ENCODE measurements at places on chromosomes 16 and 17. TPM values are rescaled to one million over a fixed set of nuclear protein-coding genes. Genes with fewer than 3 reads are reported as not detected.
A peak's percentile ranks its signal among the peaks of the same experiment; 100 is the strongest.

GRCh38 chr17:8463099-8463498 is 27.4 kb downstream of the NDEL1 start:
- no peak for DNase-seq

GRCh38 chr16:72241930-72242329 is 70.0 kb upstream of the PMFBP1 start:
- peak; percentile 37 for DNase-seq

- DNase-seq, result peak; percentile 73
Measured at GRCh38 chr17:28949185-28950016, 1.9 kb downstream of the PHF12 start.

ATXN2L gene
- polyA plus RNA-seq, result 132 TPM

DNA sequence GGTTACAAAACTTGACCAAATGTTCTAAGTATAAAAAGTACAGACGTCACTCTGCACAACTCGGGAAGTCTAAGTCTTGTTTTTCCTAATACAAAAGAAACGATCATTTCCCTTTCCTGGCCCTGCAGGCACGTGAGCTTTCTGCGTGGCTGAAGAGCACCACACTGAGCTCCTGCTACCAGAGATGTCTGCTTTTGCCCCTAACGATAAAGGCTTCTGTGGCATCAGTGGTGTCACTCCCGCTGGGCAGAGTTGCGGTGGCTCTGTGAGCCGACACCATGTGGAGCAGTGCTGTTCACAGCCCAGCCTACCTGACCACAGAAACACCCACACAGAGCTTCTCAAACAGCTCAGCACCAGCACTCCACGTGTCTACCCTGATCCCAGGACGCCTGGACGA is 20.5 kb downstream of the EMC8 start:
- no peak for DNase-seq

DNA sequence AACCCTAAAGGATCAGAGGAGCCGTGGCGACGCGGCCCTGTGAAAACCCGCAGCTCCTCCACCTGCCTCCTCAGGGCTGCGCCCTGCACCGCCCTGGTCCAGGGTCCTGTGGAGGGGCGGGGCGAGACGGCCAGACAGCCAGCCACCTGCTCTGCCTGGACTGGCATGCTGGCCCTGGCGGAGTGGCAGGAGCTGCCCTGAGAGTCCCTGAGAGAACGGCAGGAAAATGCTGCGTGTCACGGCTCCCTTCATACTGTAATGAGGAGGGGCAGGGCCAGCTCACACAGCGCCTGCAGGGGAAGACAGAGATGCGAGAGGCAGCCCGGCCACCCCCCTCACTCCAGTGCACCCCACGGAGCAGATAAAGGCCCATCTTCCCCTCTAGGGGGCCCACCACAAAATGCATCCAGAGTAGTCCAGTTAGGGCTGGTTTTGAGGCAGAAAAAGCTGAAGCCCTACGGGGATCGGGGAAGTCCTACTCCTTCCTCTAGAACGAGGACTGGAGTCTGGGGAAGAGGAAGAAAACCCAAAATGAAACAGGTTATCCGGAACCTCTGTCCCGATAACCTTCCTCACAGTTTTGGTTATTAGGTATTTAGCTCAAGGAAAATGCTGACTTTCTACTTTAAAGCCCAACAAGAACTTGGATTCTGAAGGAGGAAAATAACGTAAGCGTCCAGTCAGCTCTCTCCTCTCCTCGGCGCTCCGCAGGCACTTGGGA is 97.6 kb upstream of the DNAH17 start:
- DNase-seq, result no peak

ARL5C gene
- 0.34 TPM for polyA plus RNA-seq

DNA sequence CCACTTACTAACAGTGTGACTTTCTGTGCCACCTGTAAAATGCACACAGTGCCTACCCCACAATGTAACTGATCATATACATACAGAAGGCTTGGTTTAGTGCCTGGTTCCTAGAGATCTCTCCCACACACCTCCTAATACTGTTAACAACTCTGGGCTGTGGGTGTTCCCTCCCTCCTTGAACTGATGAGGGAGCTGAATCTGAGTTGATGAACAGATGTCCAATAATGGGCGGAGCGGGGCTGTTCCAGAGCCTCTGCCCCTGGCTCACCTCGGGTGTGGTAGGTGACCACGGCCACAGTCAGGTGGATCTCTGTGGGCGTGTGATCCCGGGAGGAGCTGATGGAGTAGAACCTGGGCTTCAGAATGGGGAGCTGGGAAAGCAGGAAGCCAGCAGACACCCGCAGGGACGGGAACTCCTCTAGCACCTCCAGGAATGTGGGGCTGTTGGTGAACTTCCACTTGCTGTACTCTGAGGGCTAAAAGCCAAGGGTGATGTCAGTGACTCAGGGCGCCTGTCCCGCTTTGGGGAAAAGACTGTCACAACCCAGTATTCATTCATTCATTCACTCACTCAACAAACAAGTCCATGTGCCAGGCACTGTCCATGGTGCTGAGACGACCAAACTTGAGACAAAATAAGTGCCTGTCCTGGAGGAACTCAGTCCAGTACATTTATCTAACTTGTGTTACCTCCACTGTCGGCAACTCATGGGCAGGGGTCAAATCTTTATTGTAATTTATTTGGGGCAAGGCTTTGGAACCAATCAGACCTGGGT is 37.6 kb downstream of the NOS2 start:
- peak; percentile 39 for DNase-seq

DNA sequence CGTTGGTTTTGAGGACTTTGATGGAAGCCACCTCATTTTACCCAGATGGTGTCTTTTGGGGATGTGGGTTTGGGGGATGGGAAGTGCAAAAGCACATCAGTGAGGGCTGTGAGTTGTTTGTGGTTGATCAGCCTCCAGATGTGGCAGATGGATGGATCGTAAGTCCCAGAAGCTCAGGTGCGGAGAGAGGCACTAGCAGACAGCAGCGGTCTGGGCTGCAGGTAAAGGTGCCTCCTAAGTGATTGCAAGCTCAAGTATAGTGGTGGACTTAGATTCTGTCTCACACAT is 18.0 kb downstream of the HS3ST3B1 start:
- DNase-seq, result no peak

GRCh38 chr17:1577583-1578013 is 15.0 kb upstream of the PITPNA start:
- no peak for DNase-seq

APRT gene
- 129 TPM for polyA plus RNA-seq

DNA sequence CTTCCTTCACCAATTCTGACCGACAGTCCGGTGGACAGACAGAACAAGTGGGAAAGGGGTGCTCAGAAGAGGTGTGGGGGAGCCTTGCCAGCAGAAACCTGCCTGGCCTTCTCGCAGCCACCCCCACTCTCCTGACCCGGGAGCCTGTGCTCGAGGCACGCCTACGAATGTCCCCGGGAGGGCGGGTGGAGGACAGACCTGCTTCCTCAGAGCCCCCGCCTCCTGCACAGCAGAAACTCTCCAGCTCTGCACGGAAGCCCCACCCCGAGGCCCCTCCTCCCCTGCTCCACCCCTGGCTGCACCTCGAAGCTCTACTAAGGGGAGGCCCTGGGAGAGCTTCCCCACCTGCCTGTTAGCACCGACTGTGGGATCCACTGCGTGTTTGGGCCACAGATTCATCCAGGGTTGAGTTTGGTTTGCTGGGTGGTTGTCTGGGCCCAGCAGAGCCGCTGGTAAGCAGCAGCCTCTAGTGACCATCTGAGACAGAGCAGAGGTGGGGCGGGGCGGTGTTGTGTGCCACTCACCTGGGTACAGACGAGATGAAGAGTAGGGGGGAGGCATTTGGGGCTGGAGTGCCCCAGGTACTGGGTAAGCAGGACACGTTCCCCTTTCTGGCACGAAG is 6.2 kb downstream of the TAF1C start:
- DNase-seq, result no peak

DNA sequence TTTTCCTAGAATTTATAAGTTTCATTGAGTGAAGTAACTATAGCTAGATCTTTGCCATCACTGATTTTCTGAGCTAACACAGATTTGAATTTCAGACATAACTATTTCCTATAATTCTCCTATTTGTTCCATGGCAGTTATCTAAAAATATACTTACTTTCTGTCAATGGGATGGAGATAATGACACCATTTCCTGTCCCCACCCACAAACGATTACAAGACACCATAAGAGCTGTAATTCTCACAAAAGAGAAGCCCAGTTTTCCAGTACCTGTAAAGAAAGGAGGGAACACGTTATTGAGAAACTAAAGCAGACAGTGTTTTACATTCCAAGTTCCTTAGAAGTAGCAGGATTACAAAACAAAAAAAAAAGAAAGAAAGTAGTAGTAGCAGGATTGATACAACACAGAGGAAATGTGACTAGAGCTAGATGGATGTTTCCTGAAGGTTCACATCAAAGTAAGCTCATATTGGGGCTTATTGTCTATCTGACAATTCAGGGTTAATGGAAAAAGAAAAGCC is 110.9 kb upstream of the TOB1 start:
- DNase-seq, result no peak

- DNase-seq, result no peak
Measured at GRCh38 chr17:44960691-44961090, 7.4 kb downstream of the C1QL1 start.

ABI3 gene
- polyA plus RNA-seq, result 5.5 TPM

- no peak for DNase-seq
Measured at GRCh38 chr17:82980632-82981031, 98.8 kb upstream of the METRNL start.
